ENCODE measurements at places on chromosomes 16 and 17. TPM values are rescaled to one million over a fixed set of nuclear protein-coding genes. Genes with fewer than 3 reads are reported as not detected.

DNA sequence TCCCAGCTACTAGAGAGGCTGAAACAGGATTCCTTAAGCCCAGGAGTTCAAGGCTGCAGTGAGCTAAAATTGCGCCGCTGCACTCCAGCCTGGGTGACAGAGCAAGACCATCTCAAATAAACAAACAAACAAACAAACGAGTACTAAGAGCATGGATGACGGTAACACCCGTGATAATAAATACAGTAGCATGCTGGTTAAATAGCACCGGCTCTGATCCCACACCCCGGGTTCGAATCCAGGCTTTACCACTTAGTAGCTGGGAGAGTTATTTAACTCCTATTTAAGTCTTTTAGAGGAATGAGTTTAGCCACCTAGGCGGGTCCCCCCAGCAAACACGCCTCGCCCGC is 301 bp upstream of the METTL22 start:
- peak overlapping the region; percentile 98 for H3K27ac ChIP-seq
- H3K36me3 ChIP-seq, result peaks cover 7% of the 10 kb centered on the region
- peak overlapping the region; percentile 97 for H3K4me3 ChIP-seq

GRCh38 chr16:1054660-1055556 is 17.6 kb upstream of the SSTR5 start:
- H3K36me3 ChIP-seq, result peaks cover 3% of the 10 kb centered on the region
- H3K27me3 ChIP-seq, result peaks cover 1% of the 10 kb centered on the region
- no peak for DNase-seq
- H3K4me3 ChIP-seq, result no peak overlapping the region

GRCh38 chr17:1244606-1245012 is 25.6 kb upstream of the BHLHA9 start:
- peaks cover 11% of the 10 kb centered on the region for H3K27me3 ChIP-seq
- no peak for DNase-seq
- peak overlapping the region; percentile 66 for H3K27ac ChIP-seq
- peaks cover 12% of the 10 kb centered on the region for H3K4me1 ChIP-seq
- H3K36me3 ChIP-seq, result peaks cover 3% of the 10 kb centered on the region

DNA sequence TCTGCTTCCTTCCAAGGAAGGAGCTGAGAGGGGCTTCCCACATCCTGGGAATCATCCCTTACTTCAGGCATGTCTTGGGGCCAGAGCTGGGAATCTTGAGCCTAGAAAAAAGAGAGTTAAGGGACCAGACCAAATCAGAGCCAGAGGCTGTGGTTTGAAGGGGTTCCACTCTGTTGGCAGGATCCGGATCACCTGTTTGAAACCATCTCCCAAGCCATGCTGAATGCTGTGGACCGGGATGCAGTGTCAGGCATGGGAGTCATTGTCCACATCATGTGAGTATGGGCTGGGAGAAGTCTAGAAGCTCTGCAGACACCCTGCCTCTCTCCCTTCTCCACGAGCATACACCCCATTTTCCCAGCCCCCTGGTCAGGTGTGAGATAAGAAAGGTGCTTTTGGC is 9.7 kb downstream of the PSMB3 start:
- peak overlapping the region; percentile 27 for H3K27ac ChIP-seq
- no peak for DNase-seq
- H3K4me3 ChIP-seq, result no peak overlapping the region

- DNase-seq, result no peak
- peaks cover 55% of the 10 kb centered on the region for H3K4me1 ChIP-seq
- no peak overlapping the region for H3K27ac ChIP-seq
- peaks cover 2% of the 10 kb centered on the region for H3K36me3 ChIP-seq
These were observed 71.8 kb upstream of the BCAR1 start for GRCh38 chr16:75323198-75323597.

DNA sequence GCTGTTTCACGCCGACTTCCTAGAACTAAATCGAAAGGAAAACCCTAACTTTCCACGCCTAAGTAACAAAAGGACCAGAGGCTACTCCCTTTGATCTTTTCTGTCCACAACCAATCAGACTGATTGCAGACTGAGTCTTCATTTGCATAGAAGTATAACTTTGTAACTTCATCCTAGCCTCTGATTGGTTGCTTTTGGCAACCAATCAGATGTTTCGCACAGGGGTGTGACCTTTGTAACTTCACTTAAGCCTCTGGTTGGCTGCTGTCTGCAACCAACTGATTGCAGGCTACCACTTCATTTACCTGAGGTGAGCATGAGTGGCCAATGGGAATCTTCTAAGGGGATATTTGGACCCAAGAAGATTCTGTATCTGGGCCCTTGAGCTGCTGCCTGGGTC is 17.4 kb upstream of the ICAM2 start:
- peaks cover 5% of the 10 kb centered on the region for H3K4me1 ChIP-seq
- no peaks in the 10 kb centered on the region for H3K27me3 ChIP-seq
- H3K36me3 ChIP-seq, result peaks cover 9% of the 10 kb centered on the region
- H3K4me3 ChIP-seq, result no peak overlapping the region

- peaks cover 8% of the 10 kb centered on the region for H3K36me3 ChIP-seq
- H3K27me3 ChIP-seq, result no peaks in the 10 kb centered on the region
- H3K4me1 ChIP-seq, result peaks cover 26% of the 10 kb centered on the region
- peak overlapping the region; percentile 99 for H3K27ac ChIP-seq
These were observed 428 bp downstream of the TUFM start for GRCh38 chr16:28845761-28846079.

DNA sequence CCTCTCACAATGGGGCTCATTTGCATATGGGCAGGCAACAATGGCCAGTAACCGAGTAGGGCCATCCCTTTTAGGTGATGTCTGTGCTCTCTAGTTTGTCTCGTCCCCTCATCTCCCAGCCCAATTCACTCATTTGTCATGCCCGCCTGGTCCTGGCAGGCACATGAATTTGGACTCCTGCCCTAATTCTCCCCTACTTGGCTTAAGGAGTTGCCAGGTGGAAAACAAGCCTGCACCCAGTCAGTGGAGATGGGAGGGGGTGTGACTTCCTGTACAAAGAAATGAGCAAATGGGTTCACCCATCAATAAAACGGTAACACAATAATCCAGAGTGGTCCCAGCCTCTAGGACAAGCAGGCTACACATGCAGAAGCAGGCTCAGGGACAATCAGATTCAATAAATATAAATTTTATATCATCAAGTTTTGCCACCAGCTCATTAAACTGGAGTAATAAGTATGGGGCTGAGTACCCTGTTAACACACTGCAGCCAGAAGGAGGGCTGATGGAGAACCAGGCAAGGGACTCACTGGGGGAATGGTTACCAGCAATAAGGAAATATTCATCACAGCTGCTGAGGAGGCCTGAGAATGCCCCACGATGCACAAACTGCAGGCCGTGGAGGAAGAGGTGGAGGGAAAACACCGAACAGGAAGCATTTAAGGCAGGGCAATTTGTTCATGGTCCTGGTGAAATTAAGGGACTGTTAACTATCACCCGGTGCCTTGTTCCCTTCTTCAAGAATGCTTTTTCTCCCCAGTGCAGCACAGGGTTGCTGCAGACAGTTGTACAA is 84.4 kb upstream of the GPRC5B start:
- no peak overlapping the region for H3K4me3 ChIP-seq
- H3K36me3 ChIP-seq, result no peaks in the 10 kb centered on the region
- H3K4me1 ChIP-seq, result no peaks in the 10 kb centered on the region
- no peak overlapping the region for H3K27ac ChIP-seq
- no peak for DNase-seq

DNA sequence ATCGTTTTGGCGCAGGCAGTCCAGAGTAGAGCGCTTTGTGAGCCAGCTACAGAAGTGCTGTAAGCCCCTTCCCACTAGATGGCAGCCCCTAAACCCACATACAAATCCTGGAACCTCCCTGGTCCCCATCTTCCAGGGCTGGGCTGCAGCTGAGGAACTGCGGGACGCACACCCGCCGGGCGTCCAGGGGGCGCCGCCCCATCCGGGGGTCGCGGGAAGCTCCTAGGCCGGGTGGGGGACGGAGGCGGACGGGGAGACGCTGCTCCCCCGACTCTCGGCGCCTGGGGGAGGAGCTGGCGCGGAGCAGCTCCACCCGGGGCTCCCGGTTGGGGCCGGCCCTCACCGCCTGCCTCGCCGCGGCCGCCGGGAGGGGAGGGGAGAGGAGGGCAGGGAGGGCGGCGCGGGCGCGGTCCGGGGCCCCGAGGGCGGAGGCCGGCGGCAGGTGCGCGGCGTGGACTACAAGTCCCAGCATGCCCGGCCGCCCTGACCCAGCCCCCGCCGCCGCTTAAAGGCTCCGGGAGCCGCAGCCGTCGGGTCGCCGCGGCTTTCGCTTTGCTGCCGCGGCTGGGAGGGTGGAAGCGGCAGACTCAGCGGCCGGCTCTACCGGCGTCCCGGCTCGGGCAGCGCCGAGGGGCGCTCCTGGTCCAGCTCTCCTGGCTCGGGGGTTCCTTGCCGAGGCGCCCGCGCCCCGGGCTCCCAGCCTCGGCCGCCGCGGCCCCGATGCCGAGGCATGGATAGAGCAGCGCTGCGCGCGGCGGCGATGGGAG is at the start of gene KSR1:
Gene KSR1, plus strand, starts transcription at position 535 of the 767 bp plus-strand sequence. Its CDS starts 196 bp downstream, at position 731.
- H3K4me3 ChIP-seq, result peak within 1 kb of the TSS; percentile 92
- DNase-seq, result no peak
- peak within 1 kb of the TSS; percentile 65 for H3K27ac ChIP-seq
- H3K36me3 ChIP-seq, result no peaks in the 10 kb centered on the region

DNA sequence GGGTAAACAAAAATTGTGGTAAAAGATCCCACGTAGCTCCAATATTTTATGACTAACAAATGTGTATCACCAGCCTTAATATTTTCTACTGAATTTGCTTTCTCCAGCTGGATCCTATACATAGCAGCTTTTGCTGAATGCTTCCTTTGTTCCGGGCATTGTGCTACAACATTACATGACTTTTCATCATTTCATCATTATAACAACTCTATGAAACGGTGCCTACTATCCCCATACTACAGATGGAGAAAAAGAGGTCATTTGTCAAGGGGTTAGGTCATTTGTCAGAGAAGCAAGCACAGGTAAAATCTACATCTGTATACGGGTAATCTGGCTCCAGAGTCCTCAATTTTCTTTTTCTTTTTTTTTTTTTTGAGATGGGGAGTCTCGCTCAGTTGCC is 74.3 kb downstream of the KANSL1 start:
- H3K4me1 ChIP-seq, result peaks cover 73% of the 10 kb centered on the region
- H3K27me3 ChIP-seq, result no peaks in the 10 kb centered on the region
- no peak for DNase-seq

GRCh38 chr17:14353861-14354474 is 53.1 kb downstream of the HS3ST3B1 start:
- no peak for DNase-seq
- no peak overlapping the region for H3K4me3 ChIP-seq
- H3K27me3 ChIP-seq, result no peaks in the 10 kb centered on the region
- H3K27ac ChIP-seq, result no peak overlapping the region
- H3K4me1 ChIP-seq, result peaks cover 4% of the 10 kb centered on the region

GRCh38 chr17:53765609-53766008 is 57.1 kb upstream of the KIF2B start:
- H3K4me3 ChIP-seq, result no peak overlapping the region
- H3K27ac ChIP-seq, result no peak overlapping the region
- no peaks in the 10 kb centered on the region for H3K27me3 ChIP-seq

GRCh38 chr17:65060631-65061254 is 4.2 kb upstream of the GNA13 start:
- H3K27me3 ChIP-seq, result no peaks in the 10 kb centered on the region
- H3K4me1 ChIP-seq, result peaks cover 22% of the 10 kb centered on the region
- no peak overlapping the region for H3K27ac ChIP-seq
- H3K4me3 ChIP-seq, result no peak overlapping the region

- no peak for DNase-seq
- peaks cover 5% of the 10 kb centered on the region for H3K27me3 ChIP-seq
- peaks cover 19% of the 10 kb centered on the region for H3K4me1 ChIP-seq
- H3K27ac ChIP-seq, result no peak overlapping the region
- no peaks in the 10 kb centered on the region for H3K36me3 ChIP-seq
- H3K4me3 ChIP-seq, result no peak overlapping the region
These were observed 56.3 kb downstream of the SOX9 start for GRCh38 chr17:72176951-72177660.

GRCh38 chr16:81609323-81609892 is 164.8 kb downstream of the CMIP start:
- H3K27me3 ChIP-seq, result no peaks in the 10 kb centered on the region
- H3K4me1 ChIP-seq, result peaks cover 36% of the 10 kb centered on the region
- no peak for DNase-seq
- H3K4me3 ChIP-seq, result no peak overlapping the region
- peak overlapping the region; percentile 66 for H3K27ac ChIP-seq

GRCh38 chr17:71709946-71710345 is 410.9 kb upstream of the SOX9 start:
- no peak overlapping the region for H3K4me3 ChIP-seq
- peaks cover 4% of the 10 kb centered on the region for H3K4me1 ChIP-seq
- H3K36me3 ChIP-seq, result no peaks in the 10 kb centered on the region
- no peak for DNase-seq

GRCh38 chr17:19904412-19904811 is 36.7 kb upstream of the ULK2 start:
- H3K4me1 ChIP-seq, result peaks cover 4% of the 10 kb centered on the region
- no peak overlapping the region for H3K27ac ChIP-seq
- no peaks in the 10 kb centered on the region for H3K27me3 ChIP-seq
- no peak overlapping the region for H3K4me3 ChIP-seq

The MYH1 gene
- total RNA-seq, result not detected

The AKTIP gene
- 36.1 TPM for total RNA-seq

The RAPGEFL1 gene
- 3.6 TPM for total RNA-seq

The PCTP gene
- 6.6 TPM for total RNA-seq

The SYCE1L gene
- total RNA-seq, result 3.1 TPM

The ZSCAN10 gene
- total RNA-seq, result not detected

The CLDN6 gene
- 0.27 TPM for total RNA-seq

The CRYM gene
- not detected for total RNA-seq

The C17orf113 gene
- total RNA-seq, result 0.77 TPM

The CTF1 gene
- 3.7 TPM for total RNA-seq

The SMPD3 gene
- 0.07 TPM for total RNA-seq

The RABEP1 gene
- 51.3 TPM for total RNA-seq

The TBC1D3K gene
- total RNA-seq, result not detected

The ROGDI gene
- total RNA-seq, result 35.6 TPM

The CSH1 gene
- not detected for total RNA-seq

The KIF19 gene
- not detected for total RNA-seq

The PYY gene
- total RNA-seq, result not detected

The KRTAP9-4 gene
- total RNA-seq, result not detected

The KRTAP2-2 gene
- total RNA-seq, result not detected

The PDIA2 gene
- total RNA-seq, result 1.5 TPM

The TBX2 gene
- 2.0 TPM for total RNA-seq

The MRPL45 gene
- total RNA-seq, result 27.0 TPM

Data from chondrocyte (in vitro differentiated cells).